CD4-positive, alpha-beta T cell treated with Interleukin-2 at 100 ng/mL for 4 hours (primary cell): ENCODE measurements at places on chromosomes 5 and 9.

GRCh38 chr9:18441261-18441660, 32.7 kb upstream of the ADAMTSL1 start:
- DNase-seq, result no peak

DNA sequence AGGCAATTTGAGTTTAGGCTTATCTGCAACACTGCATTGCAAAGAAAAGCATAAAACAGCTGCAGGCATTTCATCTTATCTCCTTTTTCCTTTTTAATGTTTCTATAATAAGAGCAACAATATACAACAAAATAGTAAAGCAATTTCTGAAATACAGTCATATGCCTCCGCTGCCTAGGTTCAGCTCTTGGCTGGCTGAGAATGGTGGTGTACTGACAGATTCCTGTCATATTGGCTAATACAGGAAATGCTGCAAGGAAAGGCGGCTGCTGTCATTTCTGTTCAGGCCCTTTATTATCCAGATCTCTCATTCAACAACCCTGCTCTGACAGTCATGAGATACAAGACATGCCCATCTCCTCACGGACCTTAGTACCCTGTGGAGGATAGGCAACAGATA, 677.0 kb downstream of the TAF11L14 start:
- DNase-seq, result no peak

- DNase-seq, result no peak
Observed at GRCh38 chr9:19233344-19233743, 2.9 kb downstream of the DENND4C start.

GRCh38 chr5:34716986-34717385, 60.9 kb downstream of the RAI14 start:
- no peak for DNase-seq

DNA sequence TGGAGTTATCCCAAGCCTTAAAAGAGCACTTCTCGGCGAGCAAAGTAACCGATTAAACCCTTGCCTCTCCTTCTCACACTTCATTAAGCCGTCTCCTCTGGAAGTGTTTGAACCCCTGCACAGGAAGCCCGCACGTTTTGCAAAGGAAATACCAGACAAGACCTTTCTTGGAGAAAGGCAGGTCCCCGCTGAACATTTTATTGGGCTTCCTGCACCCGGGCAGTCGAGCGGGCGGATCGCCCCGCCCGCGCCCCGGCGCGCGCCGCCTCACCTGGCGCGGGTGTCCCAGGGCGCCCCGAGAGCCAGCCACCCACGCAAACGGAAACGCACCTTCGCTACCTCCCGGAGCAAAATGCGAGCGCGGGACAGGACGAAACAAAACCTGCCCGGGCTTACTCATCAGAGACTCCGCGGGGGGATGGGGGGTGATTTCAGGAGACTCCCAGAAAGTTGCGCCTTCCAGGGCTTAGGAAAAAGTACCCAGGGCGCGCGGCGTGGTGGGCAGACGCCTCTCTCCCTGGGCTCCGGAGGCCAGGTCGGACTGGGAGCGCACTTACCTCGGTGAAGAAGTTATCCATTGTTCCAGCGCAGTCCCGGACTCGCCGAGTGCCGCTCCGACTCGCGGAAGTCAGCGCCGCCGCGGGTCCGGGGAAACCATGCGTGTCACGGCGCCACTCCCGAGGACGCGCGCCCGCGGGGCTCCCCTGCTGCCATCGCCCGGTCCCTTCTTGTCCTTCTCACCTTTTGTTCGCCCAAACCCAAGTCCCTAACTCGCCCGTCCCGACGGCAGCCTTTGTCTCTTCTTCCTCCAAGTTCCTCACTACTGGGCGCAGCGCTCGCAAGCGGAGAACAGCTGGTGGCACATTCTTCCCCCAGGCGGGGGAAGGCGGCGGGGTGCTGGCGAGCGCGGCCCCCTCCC, 598 bp downstream of the MYO10 start:
- DNase-seq, result no peak

DNA sequence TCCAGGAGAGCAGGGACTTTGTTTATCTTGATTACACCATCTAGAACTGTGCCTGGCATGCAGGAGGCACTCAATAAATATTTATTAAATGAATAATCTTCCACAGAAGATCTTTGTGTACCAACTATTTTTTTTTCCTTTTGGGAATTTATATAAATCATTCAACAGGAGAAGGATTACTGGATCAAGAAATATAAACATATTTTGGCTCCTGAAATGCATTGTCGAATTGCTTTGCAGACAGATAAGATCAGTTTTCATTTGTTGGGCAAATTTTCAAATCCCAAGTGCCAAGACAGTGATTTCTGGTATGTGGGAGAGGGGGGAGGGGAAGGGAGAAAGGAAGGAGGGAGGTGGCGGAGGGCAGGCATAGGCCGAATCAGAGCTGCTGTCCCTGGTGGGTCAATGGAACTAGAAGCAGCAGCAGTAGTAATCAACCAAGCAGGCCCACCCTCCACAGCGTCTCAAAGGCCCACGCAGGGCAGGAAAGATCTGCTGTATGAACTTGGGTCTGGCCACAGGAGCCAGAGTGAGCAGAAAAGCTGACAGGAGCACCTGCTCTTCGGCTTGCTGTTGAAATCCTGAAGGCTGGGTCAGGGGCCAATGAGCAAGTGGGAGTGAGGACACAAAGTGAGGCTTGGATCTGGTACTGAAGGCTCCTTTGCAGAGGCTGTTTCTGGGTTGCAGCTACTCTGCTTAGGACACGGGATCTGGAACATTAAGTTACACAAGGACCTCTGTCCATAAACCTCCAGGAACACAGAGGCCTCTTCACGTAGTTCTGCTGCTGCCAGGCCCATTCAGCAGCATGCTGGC, 15.8 kb upstream of the TRAF1 start:
- DNase-seq, result no peak

DNA sequence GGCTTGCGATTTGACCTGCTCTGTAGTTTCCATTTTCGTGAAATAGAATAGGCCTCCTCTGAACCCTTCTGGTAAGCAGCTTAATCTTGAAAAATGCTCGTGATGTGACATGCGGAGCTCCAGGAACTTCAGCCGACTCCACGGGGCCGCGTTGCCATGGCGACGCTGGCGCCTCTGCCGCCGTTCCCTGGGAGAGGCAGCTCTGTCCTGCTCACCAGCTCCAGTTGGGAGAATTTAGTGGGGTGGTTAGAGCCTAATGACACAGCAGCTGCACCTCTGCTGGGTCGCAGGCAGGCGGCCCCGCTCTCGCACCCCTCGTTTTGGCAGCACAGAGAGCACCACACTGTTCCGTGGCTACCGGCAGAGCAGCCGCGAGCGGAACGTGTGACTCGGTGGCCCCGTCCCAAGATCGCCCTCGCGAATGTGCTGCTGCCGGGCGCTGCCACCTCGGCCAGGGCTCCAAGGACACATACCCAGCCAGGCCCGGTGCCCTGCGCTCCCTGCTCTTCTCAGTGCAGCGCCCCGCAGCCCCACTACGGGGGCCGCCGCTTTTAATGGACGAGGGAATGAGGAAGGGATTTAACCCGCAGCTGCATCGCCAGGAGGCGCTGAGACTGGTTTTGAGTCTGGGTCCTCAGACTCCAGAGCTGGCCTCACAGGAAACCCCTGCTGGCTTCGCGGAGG, 131.2 kb upstream of the LMX1B start:
- no peak for DNase-seq

GRCh38 chr9:135662758-135663450, at the start of gene LCN9:
LCN9 (plus strand) TSS chr9:135663309; CDS start chr9:135663322, 13 bp downstream.
- no peak for DNase-seq

- DNase-seq, result no peak
Observed at GRCh38 chr5:154278186-154278585, 87.7 kb downstream of the GALNT10 start.

DNA sequence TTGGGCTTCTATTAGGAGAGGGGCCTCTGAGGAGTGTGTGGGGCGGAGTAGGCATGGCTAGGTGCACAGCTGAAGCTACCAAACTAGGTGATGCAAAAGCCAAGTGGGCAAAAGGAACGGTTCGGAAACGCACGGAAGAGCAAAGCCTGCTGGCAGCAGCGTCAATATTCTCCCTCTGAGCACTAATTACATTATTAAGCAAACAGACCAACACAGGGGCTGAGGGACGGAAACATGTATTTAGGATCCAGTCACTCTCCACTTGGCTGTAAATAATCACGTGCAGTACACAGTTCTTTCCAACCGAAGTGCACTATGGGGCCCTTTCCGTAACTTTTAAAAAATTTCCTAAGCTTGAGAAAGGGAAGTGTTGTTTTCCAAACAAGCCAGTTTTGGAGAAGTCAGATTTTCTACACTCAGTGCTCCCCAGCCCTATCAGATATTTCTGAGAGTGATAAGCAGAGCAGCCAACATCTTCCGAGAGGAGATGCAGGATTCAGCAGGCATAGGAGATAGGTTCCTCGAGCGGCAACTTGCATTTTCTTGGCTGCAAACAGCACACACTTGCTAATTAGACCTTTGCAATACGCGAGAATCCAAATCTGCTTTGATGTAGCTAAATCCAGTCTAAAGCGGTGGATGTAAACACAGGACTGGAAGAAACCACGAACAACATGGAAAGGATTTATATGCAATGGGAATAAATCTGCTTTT, 217.2 kb upstream of the TBCA start:
- DNase-seq, result no peak

DNA sequence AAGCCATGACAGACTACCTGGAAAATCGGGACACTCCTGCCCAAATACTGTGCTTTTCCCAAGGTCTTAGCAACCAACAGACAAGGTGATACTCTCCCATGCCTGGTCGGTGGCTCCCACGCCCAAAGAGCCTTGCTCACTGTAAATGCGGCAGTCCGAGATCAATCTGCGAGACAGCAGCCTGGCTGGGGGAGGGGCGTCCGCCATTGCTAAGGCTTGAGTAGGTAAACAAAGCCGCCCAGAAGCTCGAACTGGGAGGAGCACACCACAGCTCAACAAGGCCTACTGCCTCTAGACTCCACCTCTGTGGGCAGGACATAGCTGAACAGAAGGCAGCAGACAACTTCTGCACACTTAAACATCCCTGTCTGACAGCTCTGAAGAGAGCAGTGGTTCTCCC, 272.1 kb upstream of the CCNG1 start:
- no peak for DNase-seq

DNA sequence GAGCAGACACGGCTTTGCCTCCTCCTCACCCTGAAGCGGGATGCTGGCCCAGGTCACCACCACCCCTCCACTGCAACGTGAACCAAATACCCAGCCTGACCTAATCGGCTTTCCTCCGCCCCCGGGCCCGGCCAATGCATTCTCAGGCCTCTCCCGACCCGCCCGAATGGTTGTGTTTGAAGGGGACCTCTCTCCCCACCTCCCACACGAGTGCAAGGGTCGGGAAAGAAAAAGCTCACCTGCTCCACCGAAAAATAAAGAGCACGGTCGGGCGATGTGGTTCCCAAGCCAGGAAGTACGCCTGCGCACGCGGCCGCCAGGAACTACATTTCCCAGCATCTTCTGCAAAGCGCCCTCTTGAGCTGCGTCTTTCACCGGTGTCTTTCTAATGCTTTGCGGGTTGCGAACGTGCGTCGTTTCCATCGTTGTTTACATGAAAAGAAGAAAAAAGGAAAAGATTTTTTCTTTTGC, at the start of gene ZNF883:
Gene ZNF883 (minus strand): TSS at position 282 of the 471 bp plus-strand sequence.
- DNase-seq, result peak; percentile 17

GRCh38 chr5:136396886-136397285, 31.5 kb upstream of the TRPC7 start:
- DNase-seq, result no peak

GRCh38 chr5:37703841-37704241, 136.0 kb downstream of the GDNF start:
- no peak for DNase-seq

- DNase-seq, result no peak
Observed at GRCh38 chr5:154484393-154485095, 6.5 kb upstream of the HAND1 start.

DNA sequence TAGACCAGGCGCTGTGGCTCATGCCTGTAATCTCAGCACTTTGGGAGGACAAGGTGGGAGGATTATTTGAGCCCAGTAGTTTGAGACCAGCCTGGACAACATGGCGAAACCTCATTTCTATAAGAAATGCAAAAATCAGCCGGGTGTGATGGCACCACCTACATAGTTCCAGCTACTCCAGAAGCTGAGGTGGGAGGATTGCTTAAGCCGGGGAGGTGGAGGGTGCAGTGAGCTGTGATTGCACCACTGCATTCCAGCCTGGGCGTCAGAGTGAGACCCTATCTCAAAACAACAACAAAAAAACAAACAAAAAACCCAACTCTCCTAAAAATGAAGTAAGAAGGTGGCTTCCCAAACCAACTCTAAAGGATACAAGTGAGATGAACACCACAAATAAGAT, 23.0 kb downstream of the IARS1 start:
- DNase-seq, result no peak

DNA sequence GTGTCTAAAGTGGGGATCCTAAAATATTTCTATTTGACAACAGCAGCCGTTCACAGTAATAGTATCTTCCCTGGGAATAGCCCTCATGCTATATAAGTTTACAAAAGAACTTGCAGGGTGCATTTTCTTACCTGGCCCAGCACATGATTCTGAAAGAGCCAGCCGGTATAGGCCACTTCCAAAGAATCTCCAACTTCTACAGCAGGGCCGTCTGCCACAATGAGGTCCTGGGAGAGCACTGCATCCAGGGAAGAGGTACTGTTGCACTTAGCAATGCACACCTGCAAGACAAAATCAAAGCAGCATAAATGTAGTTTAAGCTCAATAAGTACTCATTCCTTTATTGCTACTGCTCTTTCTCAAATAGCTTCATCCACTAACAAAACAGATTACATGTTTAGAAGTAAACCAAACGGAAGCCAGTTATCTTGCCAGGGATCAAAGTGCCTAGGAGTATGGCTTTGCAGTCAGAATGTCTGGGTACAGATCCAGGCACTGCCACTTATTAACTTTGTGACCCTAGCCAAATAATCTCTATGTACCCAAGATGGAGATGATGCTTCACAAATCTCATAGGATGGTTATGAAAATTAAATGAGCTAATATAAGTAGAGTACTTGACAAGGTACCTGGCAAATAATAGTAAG, 21.3 kb downstream of the FKBP15 start:
- no peak for DNase-seq

DNA sequence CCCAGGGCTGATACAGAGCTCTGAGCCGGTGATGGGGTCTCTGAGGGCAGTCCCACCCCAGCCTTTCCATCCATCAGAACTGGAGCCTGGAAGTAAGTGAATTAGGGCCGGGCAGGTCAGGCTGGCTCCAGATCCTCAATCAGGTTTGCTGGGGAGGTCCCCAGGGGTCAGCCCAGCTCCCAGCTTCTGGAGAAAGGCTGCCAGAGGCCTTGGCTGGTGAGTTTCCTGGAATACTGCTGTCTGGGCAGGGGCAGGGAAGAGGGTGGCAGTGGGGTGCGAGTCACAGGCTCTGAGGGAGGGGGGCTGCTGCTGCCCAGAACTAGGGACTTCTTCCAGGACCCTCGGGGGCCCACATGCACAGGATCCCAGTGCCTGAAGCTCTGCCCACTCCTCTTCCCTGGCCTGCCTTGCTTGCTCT, 200.6 kb upstream of the MVB12B start:
- DNase-seq, result no peak

DNA sequence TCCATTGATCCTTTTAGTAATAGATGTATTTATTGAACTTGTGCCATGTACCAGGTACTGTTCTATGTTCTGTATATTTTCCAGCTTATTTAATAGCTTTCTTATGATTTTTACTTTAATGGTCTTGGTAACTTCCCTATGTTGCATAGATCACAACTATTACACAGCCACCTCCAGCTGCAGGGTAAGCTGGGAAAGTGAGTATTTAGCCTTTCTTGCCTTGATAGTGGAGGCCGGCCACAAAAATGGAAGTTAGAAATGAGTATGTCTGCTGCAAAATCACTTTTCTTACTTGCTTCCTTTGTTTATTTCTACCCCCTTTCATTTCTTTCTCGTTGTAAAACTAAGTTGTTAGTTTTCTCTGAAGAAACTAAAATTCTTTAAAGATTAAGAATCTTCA, 43.1 kb upstream of the ANKDD1B start:
- no peak for DNase-seq
